ENCODE measurements at places on chromosomes 2 and 18.

DNA sequence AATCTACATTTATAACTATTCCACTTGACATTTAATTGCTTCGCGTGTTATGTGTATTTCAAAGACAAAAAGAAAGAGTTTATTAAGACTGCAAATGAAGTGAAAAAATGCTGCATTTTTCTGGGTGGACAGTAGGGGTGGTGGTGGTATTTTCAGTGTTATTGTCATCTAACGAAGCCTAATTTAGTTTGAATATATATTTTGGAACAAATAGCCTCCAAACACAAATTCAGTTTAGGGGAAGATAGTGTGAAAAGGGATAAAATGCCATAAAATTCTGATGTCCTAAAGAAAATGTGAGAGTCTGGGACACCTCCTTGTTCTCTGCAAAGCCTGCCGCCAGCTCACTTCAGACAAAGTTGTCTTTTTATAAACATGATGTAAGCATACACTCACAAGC is 425.1 kb downstream of the NRXN1 start:
- DNase-seq = no peak

GRCh38 chr2:197266477-197266876 is 44.1 kb downstream of the ANKRD44 start:
- DNase-seq = no peak

- no peak for DNase-seq
These were observed 133.3 kb upstream of the SPRED2 start for GRCh38 chr2:65565681-65566080.

GRCh38 chr2:223855426-223855825 is 18.0 kb upstream of the AP1S3 start:
- DNase-seq = no peak

DNA sequence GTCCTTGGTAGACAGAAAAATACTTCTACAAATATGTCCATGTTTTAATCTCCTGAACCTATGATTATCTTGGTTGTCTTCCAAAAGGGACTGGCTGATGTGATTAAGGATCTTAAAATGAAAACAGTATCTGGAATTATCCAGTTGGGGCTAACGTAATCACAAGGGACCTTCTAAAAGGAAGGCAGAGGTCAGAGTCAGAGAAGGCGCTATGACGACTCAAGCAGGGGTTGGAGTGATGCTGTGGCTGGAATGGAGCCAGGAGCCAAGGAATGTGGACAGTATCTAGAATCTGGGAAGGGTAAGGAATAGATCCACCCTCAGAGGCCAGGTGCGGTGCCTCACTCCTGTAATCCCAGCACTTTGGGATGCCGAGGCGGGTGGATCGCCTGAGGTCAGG is 4.2 kb upstream of the USP14 start:
- no peak for DNase-seq

- DNase-seq = no peak
These were observed 64.8 kb upstream of the STK39 start for GRCh38 chr2:168312036-168312822.

All from activated CD8-positive, alpha-beta memory T cell treated with anti-CD3 and anti-CD28 coated beads, Interleukin-2, amount 50 U/mL, for 48 hours (primary cell).